ENCODE measurements at places on chromosomes 12 and 14.

GRCh38 chr14:58770491-58770982 lies 132.8 kb downstream of the DACT1 start:
- no peak for DNase-seq

- no peak for DNase-seq
These were observed 33.4 kb upstream of the CISTR start for GRCh38 chr12:53785161-53785560.

- DNase-seq, result no peak
These were observed 141.1 kb downstream of the CAND1 start for GRCh38 chr12:67410246-67410645.

- DNase-seq, result no peak
These were observed 319.4 kb downstream of the SYT1 start for GRCh38 chr12:79183926-79184325.

GRCh38 chr14:41313196-41313595 lies 293.5 kb upstream of the LRFN5 start:
- no peak for DNase-seq

DNA sequence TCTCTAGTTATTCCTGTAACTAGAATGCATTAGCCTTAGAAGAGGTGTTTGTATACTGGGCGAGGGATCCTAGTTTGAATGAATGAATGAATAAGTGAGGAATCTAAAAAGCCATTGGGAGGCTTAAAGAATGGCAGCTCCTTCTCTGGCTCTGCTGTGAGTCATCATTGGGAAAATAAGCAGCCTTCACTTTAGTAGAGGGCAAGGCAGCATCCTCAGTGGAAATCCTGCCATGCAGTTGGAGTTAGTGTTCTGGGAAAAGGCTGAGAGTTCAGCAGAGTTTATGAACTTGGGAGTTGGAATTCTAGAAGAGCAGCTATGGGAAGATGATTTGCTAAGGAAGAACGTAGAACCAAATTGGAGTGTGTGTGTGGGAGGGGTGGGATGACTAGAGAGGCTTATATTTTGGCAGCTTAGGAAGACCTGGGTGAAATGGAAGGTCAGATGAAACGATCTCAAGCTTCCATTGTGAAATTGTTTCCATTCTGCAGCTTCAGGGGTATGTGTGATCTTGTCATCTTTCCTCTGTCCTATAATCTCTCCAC lies 120.8 kb downstream of the PTCSC3 start:
- no peak for DNase-seq

Data from activated naive CD4-positive, alpha-beta T cell treated with anti-CD3 and anti-CD28 coated beads, Interleukin-2, amount 10 ng/mL, durations not matched to agents 7 days and 5 days (primary cell).